NCI-H2081 (cell line): ENCODE measurements at places on chromosomes 5 and 9.
A peak's percentile ranks its signal among the peaks of the same experiment; 100 is the strongest.

DNA sequence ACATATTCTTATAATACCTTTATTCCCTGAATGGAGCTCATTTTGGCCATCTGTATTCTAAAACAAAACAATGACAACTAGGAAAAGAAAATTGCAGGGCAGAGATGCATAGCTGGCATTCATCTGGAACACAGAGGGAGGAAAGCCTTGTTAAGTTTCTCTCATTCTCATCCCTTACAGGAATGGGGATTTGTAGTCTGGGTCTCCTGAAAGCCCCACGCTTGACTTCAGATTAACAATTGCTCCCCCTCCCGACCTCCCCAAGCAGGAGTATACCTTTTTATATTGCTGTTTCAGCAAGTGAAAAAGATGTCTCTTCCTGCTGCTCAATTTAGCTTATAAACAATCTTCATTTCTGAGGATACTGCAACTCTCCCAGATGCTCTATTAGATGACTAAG is 812.1 kb downstream of the EFNA5 start:
- DNase-seq = no peak

DNA sequence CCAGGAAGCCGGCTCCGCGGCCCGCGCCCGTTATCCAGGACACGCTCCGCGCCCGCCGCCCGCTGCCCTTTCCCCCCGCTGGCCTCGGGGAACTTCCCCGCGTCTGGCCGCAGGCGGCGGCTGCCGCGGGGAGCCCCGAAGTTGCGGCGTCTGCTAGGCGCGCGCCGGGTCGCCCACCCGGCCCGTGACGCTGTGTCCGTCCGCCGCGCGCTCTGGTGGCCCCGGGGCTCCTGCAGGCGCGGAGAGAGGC is 621 bp upstream of the GCNT4 start:
- DNase-seq = no peak

GRCh38 chr5:119274767-119275130 is 81.1 kb upstream of the TNFAIP8 start:
- DNase-seq = no peak

DNA sequence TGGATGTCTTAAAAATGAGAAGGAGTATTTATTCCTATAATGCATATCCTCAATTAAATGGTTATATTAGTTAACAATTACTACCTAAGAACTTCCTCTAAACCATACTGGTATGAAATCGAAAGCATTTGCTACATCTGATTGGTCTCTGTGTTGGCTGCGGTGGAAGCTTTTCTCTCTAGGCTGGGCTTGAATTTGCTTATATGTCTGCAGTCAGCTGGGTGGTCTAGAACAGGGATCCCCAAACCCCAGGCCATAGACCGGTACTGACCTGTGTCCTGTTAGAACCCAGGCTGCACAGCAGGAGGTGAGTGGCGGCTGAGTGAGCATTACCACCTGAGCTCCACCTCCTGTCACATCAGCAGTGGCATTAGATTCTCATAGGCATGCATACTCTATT is 112.3 kb downstream of the TLE4 start:
- DNase-seq = no peak

DNA sequence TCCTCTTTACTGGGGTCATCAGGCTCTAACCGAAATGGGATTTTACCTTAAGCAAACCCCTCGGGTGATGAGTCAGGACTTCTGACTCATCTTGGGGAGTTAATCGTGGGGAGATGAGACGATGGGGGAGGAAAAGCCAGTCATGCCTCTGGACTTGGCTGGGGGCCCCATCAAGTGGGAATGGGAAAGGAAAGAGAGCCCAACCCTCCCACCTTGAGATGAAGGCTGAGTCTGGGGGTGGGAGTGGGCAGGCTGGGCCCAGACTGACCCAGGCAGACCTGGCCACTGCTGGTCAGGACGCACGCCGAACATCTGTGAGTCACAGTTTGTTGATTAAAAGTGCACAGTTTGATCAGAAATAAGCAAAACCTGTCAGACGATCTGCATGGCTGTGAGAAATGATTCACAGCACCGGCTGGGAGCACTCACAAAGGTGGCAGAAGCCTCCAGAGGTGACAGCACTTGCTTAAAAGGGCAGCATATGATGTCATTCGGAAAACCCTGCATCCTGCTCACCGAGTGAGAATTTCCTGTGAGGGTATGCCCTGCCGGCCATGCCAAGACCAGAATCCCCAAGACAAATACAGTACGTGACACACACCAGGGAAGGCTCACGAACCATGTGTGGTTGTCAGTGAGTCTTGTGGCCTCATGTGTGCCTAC is 50.0 kb upstream of the SLC25A51 start:
- DNase-seq = no peak

DNA sequence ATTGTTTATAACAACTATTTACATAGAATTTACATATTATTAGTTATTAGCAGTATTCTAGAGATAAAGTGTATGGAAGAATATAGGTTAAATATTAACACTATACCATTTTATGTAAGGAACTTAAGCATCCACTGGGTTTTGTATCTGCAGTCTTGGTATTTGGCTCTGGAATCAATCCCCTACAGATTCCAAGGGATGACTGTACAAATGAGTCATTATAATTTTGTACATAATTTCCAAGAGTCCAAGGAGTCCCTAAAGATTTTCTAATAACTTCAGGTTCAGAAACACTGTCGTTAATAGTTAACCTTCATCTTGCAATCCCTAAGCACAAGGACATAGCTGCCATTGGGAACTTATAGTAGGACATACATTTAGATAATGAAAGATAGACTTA is 254.8 kb upstream of the PDE4D start:
- DNase-seq = no peak

GRCh38 chr5:108561416-108562204 is 179.7 kb upstream of the FBXL17 start:
- no peak for DNase-seq

DNA sequence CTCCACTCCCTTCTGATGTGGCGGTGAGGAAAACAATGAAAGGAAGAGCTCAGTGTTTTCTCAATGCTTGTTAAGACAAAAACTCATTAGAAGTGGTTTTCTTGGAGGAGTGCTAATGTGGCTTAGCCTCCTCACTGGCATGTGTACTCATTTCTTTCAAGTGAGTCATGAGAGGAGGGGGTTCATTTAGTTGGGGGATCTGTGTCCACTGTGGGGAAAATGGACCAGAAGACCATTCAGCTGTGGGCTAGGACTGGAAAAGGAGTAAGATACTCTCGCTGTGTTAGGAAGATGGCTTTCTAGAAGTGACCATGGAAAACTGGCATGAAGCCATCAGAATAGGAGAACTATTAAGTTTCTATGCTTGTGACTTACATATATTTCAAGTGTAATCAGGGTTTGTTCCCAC is 23.5 kb downstream of the KLF9 start:
- DNase-seq = no peak

GRCh38 chr5:113608113-113608596 is 94.7 kb downstream of the YTHDC2 start:
- DNase-seq = no peak

GRCh38 chr9:120524863-120525262 is 55.1 kb downstream of the CDK5RAP2 start:
- DNase-seq = no peak

DNA sequence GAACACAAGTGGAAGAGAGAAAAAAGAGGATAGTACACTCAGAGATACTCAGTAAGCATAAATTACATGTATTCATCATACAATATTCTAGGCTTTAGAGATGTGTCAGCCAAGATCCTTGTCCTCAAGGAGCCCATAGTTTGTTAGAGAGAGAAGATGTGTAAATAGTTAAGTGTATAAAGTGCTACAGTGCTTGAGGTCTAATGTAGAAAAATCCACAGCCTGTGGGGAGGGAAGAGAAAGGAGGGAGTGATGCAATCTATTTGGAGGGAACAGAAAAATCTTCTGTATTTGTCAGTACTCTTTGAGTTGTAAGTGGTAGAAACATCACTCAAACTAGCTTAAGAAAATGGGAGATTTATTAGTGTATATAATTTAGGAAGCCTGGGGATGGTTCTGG is 81.9 kb downstream of the PALM2AKAP2 start:
- DNase-seq = no peak

- DNase-seq = no peak
Measured at GRCh38 chr9:28929433-28929832, 1356.2 kb upstream of the C9orf72 start.

DNA sequence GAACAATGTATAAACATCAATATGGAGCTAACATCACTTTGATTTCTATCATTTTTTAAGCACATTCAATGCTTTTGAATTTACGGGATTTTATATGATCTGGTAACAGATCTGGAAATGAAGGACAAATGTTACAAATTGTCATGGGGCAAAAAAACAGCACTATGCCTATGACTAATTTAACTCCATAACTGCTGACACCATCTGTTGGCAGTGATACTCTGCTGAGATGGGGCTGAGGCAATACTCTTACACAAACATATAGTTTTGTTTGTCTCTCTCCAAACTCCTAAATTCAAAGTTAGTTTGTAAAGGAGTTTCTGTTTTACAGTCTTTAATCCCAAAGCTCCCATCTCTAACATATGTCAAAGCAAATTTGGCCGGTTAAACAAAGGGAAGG is 132.5 kb upstream of the FER start:
- DNase-seq = no peak

DNA sequence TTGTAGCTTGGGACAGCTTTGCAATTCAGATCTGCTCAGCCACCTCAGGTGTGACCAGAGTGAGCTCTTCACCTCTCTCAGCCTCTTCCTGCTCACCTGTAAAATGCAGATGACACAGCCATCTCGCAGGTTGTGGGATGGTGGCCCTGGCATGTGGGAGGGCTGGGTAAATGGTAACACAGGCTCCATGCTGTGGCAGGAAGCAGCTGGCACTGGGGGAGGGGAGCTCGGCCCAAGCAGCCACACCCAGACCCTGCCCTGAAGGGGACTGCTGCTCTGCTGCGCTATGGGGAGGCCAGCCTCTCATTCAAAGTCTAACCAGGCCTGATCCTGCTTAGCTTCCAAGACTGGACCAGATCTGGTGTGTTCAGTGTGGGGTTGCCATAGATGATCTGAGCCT is 24.1 kb downstream of the PHF2 start:
- DNase-seq = peak; percentile 90
